Anterior cingulate cortex (tissue), 58 donors: ENCODE measurements at places on chromosomes 7 and 10.

- DNase-seq: no peak
These were observed 159.6 kb downstream of the ARL4A start for GRCh38 chr7:12847001-12847400.

DNA sequence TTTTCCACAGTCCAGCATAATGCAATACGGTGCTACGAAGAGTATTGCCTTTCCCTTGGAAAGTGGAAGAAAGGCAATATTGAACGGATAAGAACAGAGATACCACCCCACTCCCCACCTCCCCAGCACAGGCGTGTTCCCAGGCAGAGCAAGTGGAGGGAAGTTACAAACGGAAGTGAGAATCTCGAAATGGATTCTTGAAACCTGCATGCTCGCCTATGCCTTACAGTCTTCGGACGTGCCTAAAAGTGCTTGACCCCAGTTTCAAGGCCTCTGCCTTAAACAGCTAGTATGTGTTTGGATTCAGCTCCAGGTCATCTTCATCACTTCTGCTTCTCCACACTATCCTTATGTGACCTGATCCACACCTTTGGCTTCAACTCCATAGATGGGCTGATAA lies 35.0 kb upstream of the USP6NL start:
- DNase-seq: no peak

DNA sequence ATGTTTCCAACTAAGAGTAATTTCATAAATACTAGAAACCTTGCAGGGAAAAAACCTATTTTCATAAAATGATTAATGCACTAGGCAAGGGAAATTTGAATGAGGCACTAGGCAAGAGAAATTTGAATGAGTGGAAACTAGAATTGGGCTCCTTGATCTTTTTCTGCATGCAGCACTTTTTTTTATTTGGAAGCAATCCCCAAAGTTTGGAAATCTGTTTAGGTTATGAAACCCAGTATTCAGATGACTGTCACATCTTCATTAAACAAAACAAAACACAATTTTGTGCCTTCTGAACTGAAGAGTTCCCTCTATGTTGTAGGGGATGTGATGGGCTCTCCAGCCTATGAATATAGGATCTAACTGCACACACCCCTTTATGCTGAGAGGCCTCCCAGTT lies 201.9 kb downstream of the BAMBI start:
- DNase-seq: no peak

DNA sequence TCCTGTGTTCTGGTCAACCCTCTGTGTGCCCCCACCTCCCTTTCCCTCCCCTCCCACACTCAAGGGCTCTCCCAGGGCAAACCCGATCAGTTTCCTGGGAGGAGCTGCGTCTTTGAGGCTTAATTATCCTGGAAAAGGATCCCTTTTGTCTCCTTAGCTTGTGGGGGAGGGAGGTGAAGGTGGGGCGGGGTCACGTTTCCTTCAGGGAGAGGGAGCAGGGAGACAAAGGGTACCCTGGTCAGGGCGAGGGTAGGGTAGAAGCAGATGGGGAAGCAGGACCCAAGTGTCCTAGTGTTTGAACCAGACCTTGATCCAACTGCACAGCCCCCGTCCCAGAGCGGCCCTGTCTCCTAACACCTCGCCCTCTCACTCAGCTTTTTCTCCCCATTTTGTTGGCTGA lies 90.1 kb downstream of the HIF1AN start:
- no peak for DNase-seq

GRCh38 chr10:71740069-71740653 lies 20.6 kb upstream of the C10orf105 start:
- no peak for DNase-seq

- no peak for DNase-seq
These were observed 1236.6 kb downstream of the GATA3 start for GRCh38 chr10:9291081-9291480.

GRCh38 chr10:117830787-117831212 lies 215.9 kb downstream of the RAB11FIP2 start:
- DNase-seq: no peak

DNA sequence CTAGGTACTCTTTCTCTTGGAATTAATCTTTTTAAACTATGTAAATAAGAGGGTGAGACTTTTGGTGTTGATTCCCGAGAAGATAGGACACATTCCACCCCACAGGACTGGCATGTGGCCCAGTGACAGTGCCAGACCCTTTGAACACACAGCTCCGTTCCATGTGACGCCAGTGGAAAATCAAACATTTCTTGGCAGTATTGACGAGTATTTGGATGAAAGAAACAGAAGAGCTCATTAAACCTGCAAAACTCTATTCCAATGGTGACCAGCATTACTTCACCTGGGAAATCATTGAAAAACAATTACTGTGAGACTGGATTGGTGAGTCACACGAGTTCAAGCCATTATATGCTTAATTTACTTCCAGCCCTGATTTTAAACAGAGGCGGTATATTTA lies 25.8 kb downstream of the AKR1E2 start:
- no peak for DNase-seq

DNA sequence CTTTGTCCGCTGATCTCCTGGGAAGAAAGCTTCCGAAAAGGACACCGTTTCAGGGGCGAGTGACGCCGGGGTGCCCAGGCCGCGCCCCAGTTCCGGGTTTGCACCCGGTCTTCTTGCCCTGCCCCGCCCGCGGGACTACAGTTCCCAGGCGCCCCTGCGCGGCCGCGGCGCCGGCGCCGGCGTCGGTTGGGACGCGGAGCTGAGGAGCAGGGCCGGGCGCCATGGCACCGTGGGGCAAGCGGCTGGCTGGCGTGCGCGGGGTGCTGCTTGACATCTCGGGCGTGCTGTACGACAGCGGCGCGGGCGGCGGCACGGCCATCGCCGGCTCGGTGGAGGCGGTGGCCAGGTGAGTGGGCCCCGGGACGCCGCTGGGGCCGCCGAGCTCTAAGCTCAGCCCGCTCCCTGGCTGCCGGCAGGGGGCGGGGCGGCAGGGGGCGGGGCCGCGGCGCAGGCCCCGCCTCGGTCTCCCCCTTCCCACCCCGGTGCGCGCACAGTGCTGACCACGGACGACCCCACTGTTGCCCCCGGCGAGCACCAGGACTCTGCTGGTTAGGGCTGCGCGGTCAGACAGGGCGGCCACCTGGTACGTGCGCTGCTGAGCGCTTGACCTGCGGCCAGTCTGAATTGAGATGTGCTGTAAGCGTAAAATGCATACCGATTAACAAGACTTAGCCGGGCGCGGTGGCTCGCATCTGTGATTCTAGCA lies at the start of gene LHPP:
LHPP (plus strand) TSS at position 182 of the 706 bp plus-strand sequence; CDS start at position 222, 40 bp downstream.
- peak; percentile 77 for DNase-seq

- DNase-seq: no peak
These were observed 13.0 kb upstream of the ACBD5 start for GRCh38 chr10:27253576-27253975.

GRCh38 chr7:44072364-44073231 lies 7.2 kb upstream of the PGAM2 start:
- no peak for DNase-seq

GRCh38 chr10:114313866-114314265 lies 74.8 kb downstream of the VWA2 start:
- no peak for DNase-seq

GRCh38 chr7:141181812-141182211 lies 107.9 kb downstream of the TMEM178B start:
- no peak for DNase-seq

GRCh38 chr7:29620556-29620930 lies 56.9 kb downstream of the PRR15 start:
- no peak for DNase-seq

- no peak for DNase-seq
These were observed 14.6 kb upstream of the BRI3 start for GRCh38 chr7:98266840-98267239.

DNA sequence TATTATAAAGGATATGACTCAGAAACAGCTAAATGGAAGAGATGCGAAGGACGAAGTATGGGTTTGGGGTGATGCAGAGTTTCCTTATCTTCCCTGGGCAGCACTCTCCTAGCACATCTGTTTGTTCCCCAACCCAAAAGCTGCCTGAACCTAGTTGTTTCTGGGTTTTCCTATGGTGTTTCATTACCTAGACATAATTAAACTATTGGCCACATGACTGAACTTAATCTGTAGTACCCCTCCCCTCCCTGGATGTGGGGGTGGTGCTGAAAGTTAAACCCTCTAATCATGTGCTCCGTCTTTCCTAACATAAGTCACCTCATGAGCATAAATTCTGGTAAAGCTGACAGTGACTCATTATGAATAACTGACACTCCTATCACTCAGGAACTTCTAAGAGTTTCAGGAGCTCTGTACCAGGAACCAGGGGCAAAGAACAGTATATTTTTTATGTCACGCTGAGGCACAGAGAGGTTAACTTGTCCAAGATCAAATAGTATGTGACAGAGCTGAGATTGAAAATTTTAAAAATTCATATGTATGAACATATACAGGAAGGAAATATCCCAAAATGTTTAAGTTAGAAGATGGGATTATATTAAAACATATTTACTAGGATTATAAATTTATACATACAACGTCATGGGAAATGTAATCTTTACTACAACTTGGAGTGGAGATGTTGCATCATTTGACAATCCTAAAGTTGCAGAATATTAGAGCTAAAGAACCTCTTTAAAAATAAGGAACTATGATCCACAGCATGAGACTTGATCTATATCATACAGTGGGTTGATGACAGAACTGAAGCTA lies 4.8 kb downstream of the STRIP2 start:
- DNase-seq: no peak

DNA sequence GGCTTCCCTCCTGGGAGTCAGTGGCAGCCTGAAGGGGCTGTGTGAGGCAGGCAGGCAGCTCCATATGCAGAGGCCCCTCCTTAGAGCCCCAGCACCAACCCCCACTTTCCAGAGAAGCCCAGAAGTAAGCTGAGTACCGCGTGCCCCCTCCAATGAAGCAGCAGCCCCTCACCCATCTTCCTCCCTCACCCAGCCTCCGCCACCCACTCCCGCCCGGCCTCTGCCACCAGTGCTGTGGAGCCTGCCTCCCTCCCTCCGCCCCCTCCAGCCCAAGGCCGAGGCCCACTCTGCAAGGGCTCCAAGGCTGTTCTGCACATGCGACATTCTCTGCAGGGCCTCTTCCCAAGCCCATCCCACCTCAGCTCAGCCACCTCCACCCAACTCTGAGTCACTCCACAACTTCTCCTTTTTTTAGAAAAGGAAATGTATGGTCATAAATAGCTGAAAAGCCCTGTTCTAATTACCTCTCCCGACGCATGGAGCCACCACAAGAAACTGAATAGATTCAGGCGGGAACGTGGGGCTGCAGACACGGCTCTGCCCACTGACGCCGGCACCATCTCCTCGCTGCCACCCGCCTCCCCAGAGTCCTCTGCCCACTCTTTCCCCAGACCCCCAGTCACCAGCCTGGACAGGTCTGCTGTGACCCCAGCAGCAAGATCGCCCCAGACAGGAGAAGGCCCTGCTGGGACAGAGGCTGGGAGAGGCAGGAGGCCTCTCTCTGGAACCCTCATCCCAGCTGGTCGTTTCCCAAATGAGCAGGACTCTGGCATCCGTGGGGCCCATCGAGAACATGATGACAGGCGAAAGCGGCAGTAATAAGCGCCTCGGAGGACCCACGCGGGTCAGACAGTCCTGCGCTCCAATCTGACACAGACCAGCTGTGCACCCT lies 213.9 kb downstream of the MAD1L1 start:
- peak; percentile 36 for DNase-seq

- DNase-seq: no peak
These were observed 41.5 kb upstream of the PRSS58 start for GRCh38 chr7:142299237-142299781.
